ENCODE measurements at places on chromosomes 11 and 22.

GRCh38 chr11:59205648-59206047 lies 7.1 kb downstream of the MPEG1 start:
- DNase-seq: no peak

DNA sequence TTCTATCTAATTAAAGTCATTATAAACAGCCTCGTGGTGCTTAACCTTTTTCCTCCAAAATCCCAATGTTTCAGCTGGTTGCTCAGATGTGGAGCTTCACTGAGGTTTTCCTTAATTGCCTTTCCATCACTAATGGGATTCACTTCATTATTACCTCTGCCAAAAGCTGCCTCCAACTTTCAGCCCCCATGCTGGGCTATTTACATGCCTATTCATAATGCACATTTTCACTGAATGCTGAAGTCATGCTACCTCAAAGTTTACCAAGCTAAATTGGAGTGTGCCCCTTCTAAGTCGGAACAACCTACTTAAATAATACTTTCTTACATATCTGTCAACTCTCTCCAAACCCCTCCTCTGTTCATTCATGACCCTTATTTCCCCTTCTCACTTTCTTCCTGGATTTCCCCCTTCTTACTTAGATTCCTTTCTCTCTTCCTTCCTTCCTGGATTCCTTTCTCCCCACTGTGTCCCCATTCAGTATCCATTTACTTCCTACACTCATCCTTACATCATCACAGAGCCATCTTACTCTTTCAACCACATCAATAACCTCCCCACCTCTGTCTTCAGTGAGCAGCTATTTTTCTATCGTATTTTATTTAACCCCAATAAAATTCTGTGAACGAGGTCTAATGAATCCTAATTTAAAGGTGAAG lies 887.3 kb upstream of the TENM4 start:
- no peak for DNase-seq

DNA sequence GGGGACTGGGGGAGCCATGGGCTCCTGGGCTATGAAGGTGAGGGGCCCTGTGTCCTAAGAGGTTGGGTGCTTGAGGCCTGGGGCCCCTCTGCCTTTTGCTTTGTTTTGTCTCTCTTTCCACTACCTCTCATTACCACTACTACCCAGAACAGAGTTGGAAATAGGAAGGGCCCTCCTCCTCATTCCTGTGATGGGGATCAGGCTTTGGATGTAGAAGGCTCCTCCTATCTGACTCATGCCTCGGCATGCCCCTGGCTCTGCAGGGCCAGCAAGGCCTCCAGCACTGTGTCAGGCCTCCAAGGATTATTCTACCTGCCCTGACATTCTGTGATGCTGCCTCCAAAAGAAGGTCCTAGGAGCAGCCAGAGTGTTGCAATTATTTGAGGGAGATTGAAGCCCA lies 766 bp downstream of the IZUMO1R start:
- no peak for DNase-seq

GRCh38 chr22:42743501-42743991 lies 22.9 kb upstream of the A4GALT start:
- no peak for DNase-seq

- no peak for DNase-seq
These were observed 30.3 kb upstream of the SIK2 start for GRCh38 chr11:111571829-111572501.

- DNase-seq: no peak
These were observed 2.4 kb upstream of the TRIM68 start for GRCh38 chr11:4610258-4610935.

GRCh38 chr22:45091254-45091854 lies 72.4 kb upstream of the NUP50 start:
- no peak for DNase-seq

GRCh38 chr11:119380160-119380826 lies 1.2 kb downstream of the USP2 start:
- DNase-seq: no peak

DNA sequence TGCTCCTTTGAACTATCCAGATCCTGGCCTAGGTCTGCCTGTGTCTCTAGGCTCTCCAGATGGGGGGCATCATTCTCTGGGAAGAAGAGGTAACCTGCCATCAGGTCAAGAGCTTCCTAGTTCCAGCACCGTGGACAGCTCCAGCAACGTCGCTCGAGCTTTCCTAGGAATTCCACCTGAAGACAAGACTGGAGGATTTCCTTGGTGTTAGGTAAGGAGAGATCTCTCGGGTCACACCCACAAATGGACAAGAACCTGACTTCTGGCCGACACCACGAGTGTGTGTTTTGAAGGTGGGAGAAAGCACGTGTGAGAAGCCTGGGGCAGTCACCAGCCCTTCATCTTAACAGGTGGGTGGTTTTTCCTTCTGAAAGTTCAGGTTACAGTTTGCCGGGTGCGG lies 1.2 kb downstream of the PRG3 start:
- DNase-seq: no peak

DNA sequence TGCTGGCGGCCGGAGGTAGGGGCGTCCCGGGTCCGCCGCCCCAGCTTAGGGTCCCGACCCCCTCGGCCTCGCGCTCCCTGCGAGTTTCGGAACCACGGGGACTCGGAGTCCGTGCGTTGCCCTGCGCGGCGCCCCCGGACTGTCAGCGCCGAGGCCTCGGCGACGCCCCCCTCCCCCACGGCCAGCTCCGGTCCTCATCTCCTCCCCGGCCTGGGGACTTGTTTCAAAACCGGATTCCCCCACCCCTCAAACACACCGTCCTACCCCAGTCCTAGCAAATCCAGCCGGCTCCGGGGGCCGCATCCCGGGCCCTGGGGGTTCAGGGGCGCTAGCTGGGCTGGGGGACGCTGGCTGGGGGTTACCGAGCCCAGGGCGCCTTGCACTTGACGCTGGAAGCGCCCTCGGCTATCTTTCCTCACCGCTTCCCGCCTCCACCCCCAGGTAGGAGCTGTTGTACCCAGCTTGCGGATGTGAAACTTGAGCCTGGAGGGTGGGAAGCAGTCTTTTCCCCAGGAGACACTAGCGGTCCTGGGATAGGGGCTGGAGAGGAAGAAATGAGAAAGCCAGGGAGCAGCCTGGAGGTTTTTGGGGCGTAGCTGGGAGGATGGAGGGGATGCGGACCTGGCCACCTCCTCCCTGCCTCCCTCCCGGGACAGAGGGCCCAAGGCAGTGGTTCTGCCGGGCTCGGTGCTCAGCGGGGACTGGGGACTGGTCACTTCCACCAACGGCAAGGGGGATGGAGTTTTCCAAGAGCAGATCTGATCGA lies 550 bp downstream of the FBLN1 start:
- no peak for DNase-seq

- no peak for DNase-seq
These were observed 19.5 kb downstream of the TXN2 start for GRCh38 chr22:36461665-36462649.

- no peak for DNase-seq
These were observed 19.1 kb downstream of the ARHGEF17 start for GRCh38 chr11:73326929-73327811.

- no peak for DNase-seq
These were observed 23.2 kb downstream of the FADS2 start for GRCh38 chr11:61851113-61851899.

GRCh38 chr11:15849257-15849656 lies 507.1 kb downstream of the SOX6 start:
- no peak for DNase-seq

DNA sequence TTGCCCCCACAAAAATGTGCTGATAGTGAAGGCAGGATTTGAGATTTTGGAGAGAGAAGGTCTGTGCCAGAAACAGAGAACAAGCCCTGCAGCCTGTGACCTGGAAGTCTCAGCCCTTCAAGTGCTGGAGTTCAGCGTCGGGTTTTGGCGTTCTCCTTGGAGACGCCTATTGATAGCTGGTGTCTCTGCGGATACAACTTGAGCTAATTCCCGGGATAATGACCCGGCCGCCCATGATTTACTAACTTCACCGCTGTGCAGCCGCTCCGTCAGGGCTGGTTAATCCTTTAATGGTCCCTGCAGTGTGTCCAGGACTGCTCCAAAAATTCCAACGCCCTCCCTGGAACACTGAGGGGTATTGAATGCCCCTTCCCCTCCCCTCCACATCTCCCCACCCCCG lies 76.6 kb downstream of the WT1 start:
- no peak for DNase-seq

GRCh38 chr11:86637988-86638387 lies 34.4 kb downstream of the ME3 start:
- no peak for DNase-seq

DNA sequence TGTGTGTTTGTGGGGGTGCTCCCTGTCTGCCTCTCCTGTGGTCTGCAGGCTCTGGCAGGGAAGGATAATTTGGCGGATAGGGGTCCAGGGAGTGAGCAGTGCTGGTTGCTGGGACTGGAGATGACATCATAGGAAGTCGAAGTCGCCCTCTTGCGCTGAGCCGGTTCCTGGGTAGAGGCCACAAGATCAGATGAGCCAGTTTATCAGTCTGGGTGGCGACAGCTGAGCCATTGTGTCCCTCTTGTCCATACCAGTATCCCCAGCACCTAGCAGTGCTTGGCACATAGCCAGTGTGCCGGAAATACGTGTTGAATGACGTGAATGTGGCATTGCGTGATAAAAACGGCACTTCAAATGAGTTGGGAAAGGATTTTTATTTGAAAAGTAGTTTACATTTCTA lies 9.8 kb downstream of the APOL5 start:
- DNase-seq: no peak

DNA sequence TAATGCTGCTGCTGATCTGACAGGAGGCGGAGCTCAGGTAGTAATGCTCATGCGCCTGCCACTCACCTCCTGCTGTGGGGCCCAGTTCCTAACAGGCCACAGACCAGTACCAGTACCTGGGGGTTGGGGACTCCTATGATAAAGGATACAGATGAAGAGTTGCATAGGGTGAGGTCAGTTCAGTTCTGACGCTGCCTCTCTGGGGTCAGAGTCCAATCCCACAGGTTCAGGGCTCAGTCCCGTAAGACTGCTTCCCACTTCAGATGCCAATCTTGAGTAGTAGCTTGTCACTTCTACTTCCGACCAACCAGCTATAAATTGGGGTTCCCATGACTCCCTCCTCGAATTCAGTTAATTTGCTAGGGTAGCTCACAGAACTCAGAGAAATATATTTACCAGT lies 8.6 kb downstream of the ASRGL1 start:
- no peak for DNase-seq

DNA sequence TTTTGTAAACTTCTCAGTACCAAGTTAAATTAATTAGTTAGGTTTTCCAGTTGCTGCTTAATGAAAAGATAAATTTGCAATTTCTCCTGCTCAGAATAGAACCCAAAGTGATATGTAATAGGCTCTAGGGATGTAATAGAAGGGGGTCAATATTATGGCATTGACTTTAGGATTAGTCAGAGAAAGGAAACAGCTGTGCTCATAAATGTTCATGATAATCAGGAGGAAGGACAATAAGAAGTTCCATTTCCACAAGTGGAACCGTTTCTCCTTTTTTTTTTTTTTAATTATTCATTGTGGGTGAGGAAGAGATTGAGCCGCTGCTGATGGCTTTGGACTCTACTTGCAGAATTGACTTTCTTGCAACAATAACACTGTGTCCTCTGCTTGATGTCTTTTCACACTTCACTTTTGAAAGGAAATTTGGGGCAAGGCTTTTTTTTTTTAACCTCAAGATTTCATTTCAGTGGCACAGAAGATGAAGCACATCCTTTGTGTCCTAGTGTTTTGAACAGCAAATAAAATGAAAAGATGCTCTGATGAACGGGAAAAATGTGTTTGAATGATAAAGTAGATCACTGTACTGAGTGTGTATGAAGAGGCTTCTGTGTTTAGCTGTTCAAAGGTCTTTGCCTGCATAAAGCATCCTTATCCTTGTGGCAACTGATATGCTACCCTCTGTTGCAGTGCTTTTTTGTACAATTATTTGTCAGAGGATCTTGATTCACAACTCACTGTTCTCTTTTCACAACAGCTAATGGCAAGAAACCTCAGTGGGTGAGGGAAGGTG lies 62.4 kb downstream of the GAS2 start:
- DNase-seq: no peak

GRCh38 chr22:19890502-19891316 lies 36.0 kb upstream of the GNB1L start:
- no peak for DNase-seq

DNA sequence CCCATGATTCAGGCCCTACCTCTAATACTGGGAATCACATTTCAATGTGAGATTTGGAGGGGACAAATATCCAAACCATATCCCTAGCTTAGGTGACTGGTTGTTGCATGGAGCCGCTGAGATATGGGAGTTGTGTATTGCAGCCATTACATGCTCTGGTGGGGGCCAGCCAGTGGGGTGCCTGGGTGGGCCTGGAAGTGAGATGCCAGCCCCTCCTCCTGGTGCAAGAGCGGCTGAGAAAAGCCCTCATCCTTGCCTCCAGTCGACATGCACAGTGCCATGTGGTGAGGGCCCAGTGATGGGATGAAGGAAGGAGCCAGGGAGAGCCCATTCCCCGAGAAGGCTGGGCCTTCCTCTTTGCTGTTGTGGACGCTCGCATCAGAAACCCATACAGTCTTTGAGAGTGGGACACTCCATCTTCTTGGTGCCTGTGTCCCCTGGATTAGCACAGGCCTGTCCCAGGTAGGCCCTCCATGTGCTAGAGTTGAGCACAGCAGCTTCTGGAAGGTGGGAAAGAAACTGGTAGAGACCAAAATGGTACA lies 1043.0 kb downstream of the TBC1D22A start:
- no peak for DNase-seq

DNA sequence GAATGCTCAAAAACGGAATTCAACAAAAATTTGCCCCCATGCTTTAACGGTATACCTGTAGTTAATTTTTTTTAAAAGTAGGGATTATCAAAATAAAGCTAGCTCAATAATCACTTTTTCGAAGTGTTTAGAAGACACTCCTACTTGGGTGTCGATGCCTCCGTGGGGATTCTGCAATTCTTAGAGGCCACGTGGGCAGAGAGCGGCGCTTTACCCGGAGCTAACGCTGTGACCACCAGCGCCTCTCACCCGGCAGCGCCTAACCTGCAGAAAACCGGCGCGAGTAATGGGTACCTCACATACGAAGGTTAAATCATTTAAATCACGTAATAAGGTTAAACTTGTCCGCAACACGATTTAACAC lies 583 bp downstream of the TAF1D start:
- DNase-seq: no peak

DNA sequence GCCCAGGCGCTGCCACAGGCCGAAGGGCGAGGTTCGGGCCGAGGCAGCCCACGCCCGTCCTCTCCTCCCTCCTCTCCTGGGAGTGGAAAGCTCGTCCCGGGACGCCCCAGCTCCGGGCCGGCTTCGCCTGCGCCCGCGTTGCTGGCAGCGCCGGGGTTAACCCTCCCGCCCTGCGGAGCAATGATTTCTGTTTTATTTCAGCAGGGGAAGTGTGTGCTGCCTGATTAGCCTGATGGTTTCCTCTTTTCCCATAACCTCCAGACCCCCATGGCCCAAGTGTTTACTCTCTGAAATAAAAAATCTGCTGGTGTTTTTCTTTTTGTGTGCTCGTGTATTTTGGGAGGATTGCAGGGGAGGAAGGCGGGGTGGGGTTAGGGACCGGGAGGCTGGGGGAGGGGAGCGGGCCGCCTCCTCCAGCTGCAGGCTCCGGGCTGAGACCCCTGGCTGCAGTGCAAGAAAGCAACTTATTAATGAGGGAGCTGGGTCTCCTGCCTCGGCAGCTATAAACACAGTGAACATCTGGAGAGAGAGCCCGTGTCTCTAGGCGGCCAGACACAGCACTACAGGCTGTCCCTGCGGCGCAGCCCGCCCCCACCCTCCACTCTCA lies 38.6 kb downstream of the ETS1 start:
- no peak for DNase-seq
